ENCODE measurements at places on chromosomes 2 and 18.

DNA sequence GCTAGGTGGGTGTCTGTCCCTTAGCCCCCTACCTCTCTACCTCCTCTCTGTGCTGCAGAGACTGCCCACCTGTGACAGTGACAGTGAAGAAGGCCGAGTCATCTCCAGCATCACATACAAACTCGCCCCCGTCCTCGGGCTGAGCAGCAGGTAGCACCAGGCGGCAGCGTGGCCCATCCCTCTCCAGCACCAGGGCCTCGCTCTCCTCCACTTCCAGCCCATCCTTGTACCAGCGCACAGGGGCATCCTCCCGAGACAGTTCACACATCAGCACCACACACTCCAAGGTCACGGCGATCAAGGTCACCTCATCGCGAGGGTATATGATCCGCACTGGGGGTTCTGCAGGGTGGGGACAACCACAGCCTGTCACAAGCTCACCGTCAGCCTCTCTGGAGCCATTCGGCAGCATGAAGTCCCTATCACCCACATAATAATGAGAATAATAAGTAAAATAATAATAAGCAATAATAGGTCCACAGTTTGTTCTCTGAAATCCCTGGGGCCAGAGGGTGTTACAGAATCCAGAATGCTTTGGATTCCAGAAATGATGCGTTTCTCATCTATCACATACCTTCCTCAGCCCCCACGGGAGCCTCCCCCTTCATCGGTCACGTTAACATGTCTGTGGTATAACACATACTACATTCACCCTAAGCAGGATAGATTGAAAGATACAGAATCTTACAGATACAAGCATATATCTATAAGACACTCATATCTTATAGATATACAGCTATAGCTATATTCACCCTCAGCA lies 12.0 kb downstream of the OBSL1 start:
- DNase-seq = no peak
- no peak overlapping the region for H3K27ac ChIP-seq
- H3K36me3 ChIP-seq = peaks cover 3% of the 10 kb centered on the region
- no peaks in the 10 kb centered on the region for H3K27me3 ChIP-seq
- peaks cover 14% of the 10 kb centered on the region for H3K4me1 ChIP-seq

DNA sequence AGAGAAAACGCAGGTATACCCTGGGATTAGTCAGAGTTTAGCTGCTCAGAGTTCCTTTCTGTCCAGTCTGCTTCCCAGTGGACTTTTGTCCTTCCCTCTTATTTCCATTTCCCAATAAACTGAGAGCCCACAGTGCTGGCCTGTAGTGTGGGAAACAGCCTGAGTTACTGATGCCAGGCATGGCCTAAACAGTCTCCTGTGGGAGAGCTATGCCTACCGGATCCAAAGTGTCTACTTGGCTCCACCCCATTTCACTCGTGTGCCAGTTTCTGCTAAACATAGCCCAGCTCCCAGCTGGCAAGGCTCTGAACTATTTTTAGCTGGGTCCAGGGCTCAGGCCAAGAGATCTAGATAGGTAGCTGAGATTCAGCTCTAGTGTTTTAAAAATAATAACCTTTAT lies 15.6 kb upstream of the PPP1CB start:
- no peak overlapping the region for H3K27ac ChIP-seq
- DNase-seq = no peak
- H3K4me1 ChIP-seq = no peaks in the 10 kb centered on the region
- H3K4me3 ChIP-seq = no peak overlapping the region

GRCh38 chr2:65437392-65438135 lies 5.2 kb upstream of the SPRED2 start:
- H3K4me1 ChIP-seq = peaks cover 56% of the 10 kb centered on the region
- H3K27me3 ChIP-seq = no peaks in the 10 kb centered on the region
- peak overlapping the region; percentile 97 for H3K4me3 ChIP-seq
- DNase-seq = no peak
- H3K36me3 ChIP-seq = no peaks in the 10 kb centered on the region

- H3K4me3 ChIP-seq = no peak overlapping the region
- H3K36me3 ChIP-seq = peaks cover 7% of the 10 kb centered on the region
- DNase-seq = no peak
- H3K4me1 ChIP-seq = peaks cover 25% of the 10 kb centered on the region
- H3K27ac ChIP-seq = no peak overlapping the region
These were observed 112.0 kb downstream of the LYPD6 start for GRCh38 chr2:149442346-149442745.

GRCh38 chr18:22296304-22296703 lies 121.4 kb downstream of the CTAGE1 start:
- H3K27ac ChIP-seq = no peak overlapping the region
- DNase-seq = no peak
- no peaks in the 10 kb centered on the region for H3K36me3 ChIP-seq
- no peak overlapping the region for H3K4me3 ChIP-seq

DNA sequence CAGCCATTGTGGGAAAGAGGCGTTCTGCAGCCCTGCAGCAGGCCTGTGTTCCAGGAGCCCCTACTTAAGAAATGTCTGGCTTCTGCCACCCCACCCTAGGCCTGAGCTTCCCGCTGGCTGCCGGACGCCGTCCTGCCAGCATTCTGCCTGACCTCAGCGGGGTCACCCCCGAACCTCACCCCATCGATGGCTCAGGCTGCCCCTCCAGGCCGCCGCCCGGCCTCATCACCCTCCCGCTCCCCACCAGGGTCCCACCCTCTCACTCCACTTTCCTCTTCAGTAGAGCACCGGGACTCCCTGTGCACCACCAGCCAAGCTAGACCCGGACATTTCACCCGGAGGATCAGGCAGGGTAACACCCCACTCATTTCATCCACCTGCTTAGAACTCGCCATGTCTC lies 73.6 kb upstream of the SALL3 start:
- H3K27ac ChIP-seq = no peak overlapping the region
- DNase-seq = no peak
- no peak overlapping the region for H3K4me3 ChIP-seq
- no peaks in the 10 kb centered on the region for H3K36me3 ChIP-seq

Data from neural crest cell (in vitro differentiated cells).